NCI-H524 treated with DMSO at 0.1 percent for 48 hours (cell line): ENCODE measurements at places on chromosomes 2 and 18.

DNA sequence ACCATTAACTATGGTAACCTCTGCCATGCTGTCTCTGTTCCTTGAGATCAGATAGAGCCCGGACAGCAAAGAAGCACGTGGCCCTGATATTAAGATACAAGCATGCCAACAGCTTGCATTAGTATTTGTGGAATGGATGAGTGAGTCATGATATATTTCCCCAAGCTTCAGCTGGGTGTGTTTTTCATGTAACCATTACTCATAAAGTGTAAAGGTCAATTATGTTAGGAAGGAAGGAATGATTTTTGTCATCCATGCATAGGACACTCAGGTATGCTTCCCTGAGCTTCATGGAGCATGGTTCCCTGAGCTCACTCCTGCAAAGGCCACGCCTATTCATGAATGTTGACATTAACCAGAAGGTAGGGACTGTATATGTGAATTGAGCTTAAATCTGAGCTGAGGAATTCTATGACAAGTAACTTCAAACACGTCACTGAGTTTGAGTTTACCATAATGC lies 74.6 kb downstream of the ARL4C start:
- DNase-seq, result no peak

- no peak for DNase-seq
Observed at GRCh38 chr2:202147775-202148174, 74.7 kb downstream of the KIAA2012 start.

GRCh38 chr2:167487728-167488127 lies 599.4 kb downstream of the XIRP2 start:
- peak; percentile 32 for DNase-seq

GRCh38 chr2:11446733-11447248 lies 19.2 kb downstream of the E2F6 start:
- peak; percentile 1 for DNase-seq

- DNase-seq, result no peak
Observed at GRCh38 chr2:183284606-183285005, 160.4 kb downstream of the NUP35 start.
